ENCODE measurements at places on chromosomes 3 and 15. TPM values are rescaled to one million over a fixed set of nuclear protein-coding genes. Genes with fewer than 3 reads are reported as not detected.

DNA sequence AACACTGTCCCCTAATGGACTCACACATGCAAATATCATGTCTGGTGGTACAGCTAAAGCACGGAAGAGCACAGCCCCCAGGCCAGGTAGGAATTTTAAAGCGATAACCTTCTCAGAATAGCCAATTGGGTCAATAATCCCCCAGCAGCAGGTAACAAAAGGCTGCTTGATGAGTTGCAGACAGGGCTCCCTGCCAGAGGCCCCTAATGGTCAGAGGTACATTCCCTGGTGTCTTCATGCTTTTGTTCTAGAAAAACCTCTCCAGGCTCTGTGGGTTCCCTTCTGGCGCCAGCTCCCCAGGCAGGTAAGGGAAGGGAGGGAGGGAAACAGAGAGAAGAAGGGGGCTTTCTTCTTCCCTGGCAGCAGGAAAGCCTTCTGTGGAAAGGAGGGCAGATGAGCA lies 43.4 kb upstream of the PRTG start:
- H3K27ac ChIP-seq, result no peak overlapping the region
- H3K27me3 ChIP-seq, result peaks cover 13% of the 10 kb centered on the region
- DNase-seq, result no peak
- H3K4me3 ChIP-seq, result no peak overlapping the region

GRCh38 chr15:63715818-63716217 lies 117.9 kb downstream of the HERC1 start:
- H3K4me3 ChIP-seq, result no peak overlapping the region
- no peaks in the 10 kb centered on the region for H3K4me1 ChIP-seq
- H3K27ac ChIP-seq, result no peak overlapping the region

DNA sequence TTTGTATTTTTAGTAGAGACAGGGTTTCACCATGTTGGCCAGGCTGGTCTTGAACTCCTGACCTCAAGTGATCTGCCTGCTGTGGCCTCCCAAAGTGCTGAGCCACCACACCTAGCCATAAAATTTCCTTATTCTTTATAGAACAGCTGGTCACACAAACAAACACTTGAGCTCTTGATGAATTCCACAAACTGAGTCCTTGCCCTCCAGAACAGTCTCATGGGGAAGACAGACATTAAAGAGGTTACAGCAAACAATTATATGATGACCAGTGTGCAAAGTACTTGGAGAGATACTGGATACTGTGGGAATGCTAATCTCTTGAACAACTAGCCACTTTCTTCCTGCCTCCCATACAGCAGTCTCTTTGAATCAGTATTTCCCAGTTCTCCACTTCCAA lies 7.5 kb upstream of the ATP11B start:
- H3K36me3 ChIP-seq, result no peaks in the 10 kb centered on the region
- no peak overlapping the region for H3K4me3 ChIP-seq
- no peak overlapping the region for H3K27ac ChIP-seq

DNA sequence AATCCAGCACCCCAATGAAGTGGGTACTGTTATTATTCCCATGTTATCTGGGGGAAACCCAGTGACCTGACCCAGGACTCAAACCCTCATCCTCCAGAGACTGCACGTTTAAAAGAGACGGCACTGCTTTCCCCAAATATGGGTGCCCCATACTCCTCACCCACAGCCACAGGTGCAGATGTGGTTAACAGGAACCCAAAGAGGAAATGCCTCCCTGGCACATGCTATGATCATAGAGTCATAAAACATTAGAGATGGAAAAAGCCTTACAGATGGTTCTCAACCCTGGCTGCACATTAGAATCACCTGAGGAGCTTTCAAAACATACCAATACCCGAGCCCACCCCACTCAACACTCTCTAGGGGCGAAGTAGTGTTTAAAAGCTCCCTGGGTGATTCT lies 111.5 kb downstream of the SEMA5B start:
- H3K27me3 ChIP-seq, result peaks cover 51% of the 10 kb centered on the region
- no peak overlapping the region for H3K4me3 ChIP-seq
- no peaks in the 10 kb centered on the region for H3K4me1 ChIP-seq
- H3K36me3 ChIP-seq, result no peaks in the 10 kb centered on the region

GRCh38 chr3:64803469-64803868 lies 115.7 kb upstream of the ADAMTS9 start:
- peaks cover 15% of the 10 kb centered on the region for H3K4me1 ChIP-seq
- H3K27ac ChIP-seq, result no peak overlapping the region
- no peak for DNase-seq
- H3K4me3 ChIP-seq, result no peak overlapping the region
- H3K27me3 ChIP-seq, result no peaks in the 10 kb centered on the region

DNA sequence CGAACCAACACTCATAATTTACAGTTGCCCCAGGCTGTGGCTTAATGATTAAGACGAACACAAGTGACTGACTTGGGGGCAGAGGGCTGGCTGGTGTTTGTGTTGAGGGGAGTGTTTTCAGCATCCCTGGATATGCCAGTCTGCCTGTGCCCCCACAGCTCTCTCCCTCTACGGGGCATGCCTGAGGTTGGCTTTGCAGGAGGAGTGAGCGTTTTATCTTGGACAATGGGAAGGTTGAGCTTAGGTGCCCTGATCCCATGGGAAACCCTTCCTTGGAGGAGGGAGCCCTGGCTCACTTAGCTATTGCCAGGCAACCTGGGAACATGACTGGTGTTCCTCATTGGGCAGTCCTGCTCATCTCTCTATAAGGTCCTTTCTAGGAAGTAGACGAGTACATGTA lies 17.6 kb downstream of the FAM107A start:
- no peak for DNase-seq
- H3K27ac ChIP-seq, result no peak overlapping the region
- H3K4me1 ChIP-seq, result peaks cover 28% of the 10 kb centered on the region
- H3K36me3 ChIP-seq, result no peaks in the 10 kb centered on the region
- peaks cover 13% of the 10 kb centered on the region for H3K27me3 ChIP-seq
- no peak overlapping the region for H3K4me3 ChIP-seq

GRCh38 chr3:47008851-47009224 lies 29.4 kb downstream of the NBEAL2 start:
- H3K4me3 ChIP-seq, result no peak overlapping the region
- H3K27ac ChIP-seq, result no peak overlapping the region
- H3K36me3 ChIP-seq, result peaks cover 55% of the 10 kb centered on the region
- H3K27me3 ChIP-seq, result no peaks in the 10 kb centered on the region
- H3K4me1 ChIP-seq, result no peaks in the 10 kb centered on the region
- DNase-seq, result no peak

- peak overlapping the region; percentile 45 for H3K4me3 ChIP-seq
- DNase-seq, result no peak
- H3K27me3 ChIP-seq, result peaks cover 35% of the 10 kb centered on the region
- no peaks in the 10 kb centered on the region for H3K4me1 ChIP-seq
- no peaks in the 10 kb centered on the region for H3K36me3 ChIP-seq
- no peak overlapping the region for H3K27ac ChIP-seq
These were observed 556 bp downstream of the PEX5L start for GRCh38 chr3:180036092-180036670.

- peaks cover 8% of the 10 kb centered on the region for H3K4me1 ChIP-seq
- no peak overlapping the region for H3K27ac ChIP-seq
These were observed 69.4 kb downstream of the FHIT start for GRCh38 chr3:61181874-61182273.

DNA sequence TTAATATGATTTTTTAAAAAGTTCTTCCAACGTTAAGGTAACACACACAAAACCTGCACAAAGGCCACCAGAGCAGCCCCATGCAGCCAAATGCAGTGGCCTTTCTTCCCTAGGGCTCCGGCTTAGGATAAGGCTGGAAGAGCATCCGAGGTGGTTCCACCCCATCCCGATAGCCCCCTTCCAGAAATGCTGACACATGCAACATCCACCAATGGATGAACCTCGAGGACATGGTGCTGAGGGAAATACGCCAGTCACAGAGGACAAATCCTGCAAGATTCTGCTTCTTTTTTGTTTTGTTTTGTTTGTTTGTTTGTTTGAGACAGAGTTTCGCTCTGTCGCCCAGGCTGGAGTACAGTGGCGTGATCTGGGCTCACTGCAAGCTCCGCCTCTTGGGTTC lies 199.3 kb upstream of the NSMCE3 start:
- no peak overlapping the region for H3K4me3 ChIP-seq
- DNase-seq, result no peak
- H3K36me3 ChIP-seq, result no peaks in the 10 kb centered on the region
- no peaks in the 10 kb centered on the region for H3K4me1 ChIP-seq
- no peaks in the 10 kb centered on the region for H3K27me3 ChIP-seq
- H3K27ac ChIP-seq, result no peak overlapping the region

- DNase-seq, result no peak
- no peaks in the 10 kb centered on the region for H3K4me1 ChIP-seq
- H3K36me3 ChIP-seq, result no peaks in the 10 kb centered on the region
- no peak overlapping the region for H3K27ac ChIP-seq
These were observed 510.3 kb downstream of the ZIC1 start for GRCh38 chr3:147919496-147919895.

- no peak within 1 kb of the TSS for H3K27ac ChIP-seq
- H3K36me3 ChIP-seq, result no peaks in the 10 kb centered on the region
- no peaks in the 10 kb centered on the region for H3K4me1 ChIP-seq
- H3K27me3 ChIP-seq, result peaks cover 72% of the 10 kb centered on the region
- no peak for DNase-seq
These were observed at the start of gene HHATL for GRCh38 chr3:42702066-42702951. HHATL (minus strand) TSS chr3:42702798; CDS start chr3:42700826, 1,972 bp downstream.

- H3K4me1 ChIP-seq, result peaks cover 17% of the 10 kb centered on the region
- no peak for DNase-seq
- no peaks in the 10 kb centered on the region for H3K27me3 ChIP-seq
- no peak overlapping the region for H3K4me3 ChIP-seq
- H3K36me3 ChIP-seq, result peaks cover 2% of the 10 kb centered on the region
These were observed 29.0 kb upstream of the SLMAP start for GRCh38 chr3:57727106-57727505.

- H3K4me1 ChIP-seq, result no peaks in the 10 kb centered on the region
- no peak for DNase-seq
- H3K27ac ChIP-seq, result no peak overlapping the region
- no peaks in the 10 kb centered on the region for H3K36me3 ChIP-seq
- H3K27me3 ChIP-seq, result no peaks in the 10 kb centered on the region
These were observed 262.9 kb downstream of the ZMAT3 start for GRCh38 chr3:178808748-178809147.

DNA sequence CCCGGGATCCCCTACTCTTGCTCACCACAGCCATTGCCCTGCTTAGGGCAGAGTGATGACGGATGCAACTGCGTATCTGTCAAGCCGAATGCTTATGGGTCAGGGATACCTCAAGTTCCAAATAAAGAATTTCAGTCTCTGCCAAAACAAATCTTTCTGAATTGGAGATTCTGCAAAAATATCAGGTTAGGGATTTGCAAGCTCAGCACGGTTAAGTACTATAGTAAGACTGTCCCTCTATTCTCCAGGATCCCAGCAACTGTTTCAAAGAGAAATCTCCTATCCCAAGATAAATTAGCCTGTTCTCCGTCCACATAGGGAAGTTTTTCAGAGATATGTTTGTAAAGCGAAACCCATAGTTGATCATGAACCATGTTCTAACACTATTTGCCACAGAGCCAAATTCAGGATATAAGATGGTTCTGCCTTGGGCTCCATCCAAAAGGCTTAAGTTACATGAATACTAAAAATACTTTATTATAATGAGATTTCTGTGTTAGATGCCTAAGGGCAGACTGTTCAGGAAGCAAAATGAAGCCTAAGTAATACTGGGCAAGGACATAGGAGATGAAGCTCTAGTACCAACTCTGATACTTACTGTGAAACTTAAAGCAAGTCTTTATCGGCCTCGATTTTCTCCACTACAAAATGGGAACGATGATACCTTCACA lies 100.1 kb upstream of the LPP start:
- no peak overlapping the region for H3K4me3 ChIP-seq
- no peak for DNase-seq
- H3K27me3 ChIP-seq, result no peaks in the 10 kb centered on the region
- no peaks in the 10 kb centered on the region for H3K4me1 ChIP-seq
- no peaks in the 10 kb centered on the region for H3K36me3 ChIP-seq

GRCh38 chr3:24273491-24273890 lies 221.2 kb downstream of the THRB start:
- no peak overlapping the region for H3K4me3 ChIP-seq
- H3K36me3 ChIP-seq, result no peaks in the 10 kb centered on the region
- H3K27ac ChIP-seq, result no peak overlapping the region
- peak; percentile 41 for DNase-seq
- H3K4me1 ChIP-seq, result peaks cover 37% of the 10 kb centered on the region

DNA sequence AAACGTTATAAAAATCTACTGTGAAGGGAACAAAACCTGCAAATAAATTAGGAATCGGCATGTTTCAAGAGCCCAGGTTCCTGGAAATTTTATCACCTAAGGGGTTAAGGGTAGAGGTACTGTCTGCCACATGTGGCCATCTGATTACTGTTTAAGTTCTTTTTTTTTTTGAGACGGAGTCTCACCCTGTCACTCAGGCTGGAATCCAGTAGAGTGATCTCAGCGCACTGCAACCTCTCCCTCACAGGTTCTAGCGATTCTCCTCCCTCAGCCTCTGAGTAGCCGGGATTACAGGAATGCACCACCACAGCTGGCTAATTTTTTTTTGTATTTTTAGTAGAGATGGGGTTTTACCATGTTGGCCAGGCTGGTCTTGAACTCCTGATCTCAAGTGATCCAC lies 35.8 kb downstream of the UQCC5 start:
- DNase-seq, result no peak
- H3K36me3 ChIP-seq, result peaks cover 19% of the 10 kb centered on the region
- H3K27ac ChIP-seq, result no peak overlapping the region
- no peaks in the 10 kb centered on the region for H3K27me3 ChIP-seq
- H3K4me3 ChIP-seq, result no peak overlapping the region
- peaks cover 9% of the 10 kb centered on the region for H3K4me1 ChIP-seq

DNA sequence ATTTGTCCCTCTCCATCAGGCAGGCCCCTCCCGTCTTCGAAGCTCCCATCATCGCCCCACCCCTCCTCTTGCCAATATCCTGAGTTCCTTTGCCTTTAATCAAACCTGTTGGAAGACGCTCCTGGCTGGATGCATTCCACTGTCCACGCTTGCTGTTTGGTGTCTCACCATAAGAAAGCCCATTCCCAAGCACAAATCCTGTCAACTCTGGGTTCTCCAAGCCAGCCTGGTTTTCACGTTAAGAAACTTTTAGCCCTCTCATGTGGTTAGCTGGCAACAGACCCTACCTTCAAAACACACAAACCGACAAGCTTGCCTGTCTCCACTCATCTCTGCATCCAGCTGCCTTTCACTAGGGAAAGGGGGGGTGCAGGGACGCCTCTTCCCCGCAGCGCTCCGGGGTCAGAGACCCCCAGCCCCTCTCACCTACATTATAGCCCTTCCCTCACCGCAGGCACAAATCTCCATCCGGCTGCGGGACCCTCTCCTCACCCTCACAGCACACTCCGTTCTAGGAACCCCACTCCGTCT lies 1.1 kb downstream of the GORASP1 start:
- peaks cover 52% of the 10 kb centered on the region for H3K4me1 ChIP-seq
- no peaks in the 10 kb centered on the region for H3K27me3 ChIP-seq
- peak overlapping the region; percentile 92 for H3K4me3 ChIP-seq
- H3K27ac ChIP-seq, result peak overlapping the region; percentile 72
- DNase-seq, result no peak

- H3K27me3 ChIP-seq, result no peaks in the 10 kb centered on the region
- no peaks in the 10 kb centered on the region for H3K4me1 ChIP-seq
These were observed 1371.6 kb downstream of the NSUN3 start for GRCh38 chr3:95434491-95434890.

Gene IL17RE
- 25.5 TPM for total RNA-seq

Gene RTP3
- not detected for total RNA-seq

Gene FBXL22
- total RNA-seq, result 0.71 TPM

Gene IGDCC3
- total RNA-seq, result not detected

Gene CAPN3
- total RNA-seq, result 2.3 TPM

Gene TNFSF10
- total RNA-seq, result 41.4 TPM

Gene CORO2B
- total RNA-seq, result 0.14 TPM

Gene EIF4A2
- 650 TPM for total RNA-seq

Measured in Calu3 (cell line).